ENCODE measurements at places on chromosomes 1 and 21.

GRCh38 chr1:208051651-208052050, 140.7 kb upstream of the CD34 start:
- DNase-seq: no peak

DNA sequence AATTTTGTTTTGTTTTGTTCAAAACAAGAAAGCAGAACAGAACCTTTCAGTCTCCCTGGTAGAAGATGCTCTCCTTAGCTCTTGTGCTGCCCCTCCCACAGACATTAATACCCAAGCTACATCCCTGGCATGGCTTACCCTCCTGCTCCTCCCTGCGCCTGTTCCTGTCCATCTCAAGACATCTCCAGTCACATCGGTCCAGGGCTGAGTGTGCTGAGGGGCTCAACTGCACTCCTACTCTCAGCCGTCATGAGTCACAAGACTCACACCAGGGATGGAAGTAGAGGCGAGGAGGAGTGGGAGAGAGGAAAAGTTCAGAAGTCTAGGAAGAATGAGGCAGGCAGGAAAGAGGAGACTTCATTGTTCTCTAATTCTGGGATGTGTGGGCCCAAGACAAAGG, 9.2 kb upstream of the TACSTD2 start:
- no peak for DNase-seq

DNA sequence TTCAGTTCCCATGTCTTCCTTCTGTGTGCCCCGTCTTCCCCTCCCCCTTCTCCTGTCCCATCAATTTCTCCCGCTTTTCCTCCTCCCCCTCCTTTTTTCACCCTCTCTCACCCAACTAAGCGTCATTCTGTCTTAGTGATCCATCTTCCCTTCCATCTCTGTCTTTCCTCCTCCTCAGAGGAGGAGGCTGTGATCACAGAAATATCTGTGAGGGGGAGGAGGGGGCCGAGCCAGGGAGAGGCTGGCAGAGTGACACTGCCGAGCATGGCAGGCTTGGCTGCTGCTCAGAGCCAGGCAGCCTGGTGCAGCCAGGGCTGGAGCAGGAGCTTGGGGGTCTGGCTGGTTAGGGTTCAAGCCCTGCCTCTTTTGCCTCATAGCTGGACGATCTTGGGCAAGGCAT, 7.6 kb downstream of the HTR6 start:
- no peak for DNase-seq

DNA sequence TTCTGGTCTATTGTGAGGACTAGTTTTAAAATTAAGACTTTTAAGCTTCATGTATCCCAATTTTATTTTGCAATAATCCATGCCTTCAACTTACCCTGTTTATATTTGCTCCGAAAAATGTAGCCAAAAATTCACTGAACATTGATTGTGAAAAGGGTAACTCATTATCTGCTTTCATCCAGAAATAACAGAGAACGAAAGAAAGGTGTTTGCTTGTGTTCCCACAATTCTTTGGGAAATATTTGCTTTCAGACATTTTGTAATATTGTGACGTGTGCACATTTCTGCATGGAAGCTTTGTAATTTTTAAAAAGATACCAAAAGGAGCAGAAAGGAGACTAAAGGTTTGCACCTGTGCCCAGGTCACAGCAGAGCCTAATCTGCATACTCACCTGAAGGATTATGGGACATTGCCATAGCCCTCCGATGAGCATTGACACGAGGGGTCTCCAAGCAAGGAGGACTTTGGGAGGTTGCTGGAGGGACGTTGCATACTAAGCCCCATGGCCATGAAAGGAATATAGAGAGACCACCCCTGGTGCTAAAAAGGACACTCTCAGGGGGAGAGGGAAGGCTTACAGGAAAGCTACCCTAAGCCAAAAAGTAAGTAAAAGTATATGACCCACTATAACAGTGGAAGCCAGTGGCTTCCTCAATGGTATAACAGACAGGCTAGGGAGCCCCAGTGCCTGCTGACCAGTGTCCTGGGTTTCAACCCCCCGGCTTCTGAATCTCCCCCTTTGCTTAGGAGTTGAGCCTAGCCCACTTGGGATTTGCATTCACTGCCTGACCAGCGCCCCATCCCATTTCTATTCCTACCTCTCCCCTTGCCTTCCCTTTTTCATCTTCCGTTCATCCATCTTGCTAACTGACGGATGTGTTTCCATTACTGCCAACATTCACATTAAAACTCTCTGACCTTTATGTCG, 148.6 kb upstream of the ZC3H12A start:
- DNase-seq: no peak

- no peak for DNase-seq
These were observed 100.4 kb downstream of the ATP5PO start for GRCh38 chr21:33815143-33815707.

DNA sequence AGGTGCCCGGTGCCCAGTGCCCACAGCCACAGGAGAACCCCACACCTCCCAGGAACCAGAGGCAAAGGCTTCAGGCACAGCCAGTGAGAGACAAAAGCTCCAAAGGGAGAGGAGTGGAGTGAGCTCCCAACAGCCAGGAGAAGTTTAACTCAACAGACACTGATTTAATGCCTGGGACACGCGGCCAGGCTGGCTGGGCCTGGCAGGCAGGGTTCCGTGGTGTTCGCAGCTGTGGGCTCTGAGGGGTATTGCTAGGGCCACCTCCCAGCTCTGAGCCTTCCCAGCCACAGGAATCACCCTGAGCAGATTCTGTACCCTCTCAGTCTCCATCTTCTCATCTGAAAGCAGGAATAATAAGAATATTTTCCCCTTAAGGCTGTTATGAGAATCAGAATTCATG, 222.5 kb downstream of the NPHP4 start:
- DNase-seq: no peak
